ENCODE measurements at places on chromosomes 6 and 20. TPM values are rescaled to one million over a fixed set of nuclear protein-coding genes. Genes with fewer than 3 reads are reported as not detected.

GRCh38 chr20:57097245-57097915 lies 169.1 kb downstream of the BMP7 start:
- no peak for DNase-seq

BMP6 gene
- not detected for total RNA-seq

GRCh38 chr6:42966571-42966970 lies 6.0 kb downstream of the GNMT start:
- DNase-seq = no peak

TINAG gene
- total RNA-seq = not detected
